ENCODE measurements at places on chromosomes 3 and 15. TPM values are rescaled to one million over a fixed set of nuclear protein-coding genes. Genes with fewer than 3 reads are reported as not detected.

The SH3GL3 gene
- total RNA-seq = 0.67 TPM

The FSTL1 gene
- total RNA-seq = 480 TPM

The IL17RB gene
- 5.1 TPM for total RNA-seq

The UBE2E2 gene
- total RNA-seq = 91.0 TPM

The C3orf20 gene
- total RNA-seq = 0.18 TPM

The DYNC1LI1 gene
- total RNA-seq = 30.4 TPM

- no peak for DNase-seq
These were observed 604.9 kb upstream of the CFAP20DC start for GRCh38 chr3:59654480-59655417.

DNA sequence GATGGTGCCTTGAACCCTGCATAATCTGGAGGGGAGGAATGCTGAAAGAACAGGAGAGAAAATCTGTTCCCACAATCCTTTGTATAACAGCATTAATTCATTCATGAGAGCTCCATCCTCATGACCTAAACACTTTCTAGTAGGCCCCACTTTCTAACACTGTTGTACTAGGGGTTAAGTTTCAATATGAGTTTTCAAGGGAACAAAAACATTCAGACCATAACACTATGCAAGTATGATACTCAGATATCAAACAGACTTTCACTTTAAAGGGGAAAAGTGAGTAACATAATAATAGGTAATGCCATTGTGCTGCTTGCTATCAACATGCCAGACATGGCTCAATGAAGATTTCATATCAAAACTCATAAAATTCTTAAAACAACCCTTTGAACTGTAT is 32.4 kb upstream of the PLSCR2 start:
- DNase-seq = no peak

DNA sequence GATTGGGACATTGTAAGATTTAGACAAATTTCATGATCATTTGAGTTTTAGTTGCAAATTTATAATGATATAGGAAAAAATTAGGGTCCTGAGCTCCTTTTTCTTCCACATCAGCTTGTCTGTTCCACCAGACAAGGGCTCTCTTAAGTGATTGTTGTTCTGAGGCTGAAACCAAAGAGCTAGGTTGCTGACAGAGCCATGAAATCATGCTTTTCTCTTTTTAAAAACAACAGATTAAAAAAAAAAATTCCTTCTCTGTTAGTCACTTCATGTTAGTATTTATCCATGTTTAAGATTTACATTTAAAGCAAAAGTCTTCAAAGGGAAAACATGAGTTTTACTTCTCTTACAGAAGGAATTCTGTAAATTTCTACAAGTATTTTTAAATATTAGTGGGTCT is 56.8 kb downstream of the ATP2C1 start:
- no peak for DNase-seq

DNA sequence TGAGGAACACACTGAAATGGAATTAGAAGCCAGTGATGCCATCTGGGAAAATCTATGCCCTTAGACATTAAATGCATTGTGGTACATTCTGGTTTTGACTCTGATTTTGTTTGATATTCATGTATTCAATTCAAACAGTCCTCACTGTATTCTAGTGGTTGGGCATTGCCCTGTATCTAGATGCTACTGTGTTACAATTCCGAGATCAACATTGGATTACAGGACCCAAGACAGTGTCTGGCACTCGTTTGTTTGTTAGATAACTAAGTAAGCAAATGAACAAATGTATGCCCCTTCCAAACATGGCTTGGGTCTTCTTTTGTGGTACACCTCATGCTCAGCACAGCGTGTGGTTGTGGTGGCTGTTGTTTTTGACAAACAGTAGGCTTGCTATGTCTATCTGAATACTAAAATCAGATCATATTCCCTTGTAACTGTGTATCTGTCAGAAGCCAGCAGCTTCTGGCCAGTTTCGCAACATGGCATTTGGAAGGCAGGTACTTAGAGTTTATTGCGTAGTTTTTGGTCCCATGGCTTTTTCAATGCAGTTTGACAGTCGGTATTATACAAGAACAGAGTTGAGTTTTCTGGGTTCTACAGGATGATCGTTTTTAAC is 5.7 kb downstream of the FILIP1L start:
- DNase-seq = no peak

- no peak for DNase-seq
These were observed 103.9 kb upstream of the AKAP13 start for GRCh38 chr15:85276508-85276907.

- no peak for DNase-seq
These were observed 17.0 kb upstream of the HES1 start for GRCh38 chr3:194118920-194119319.

DNA sequence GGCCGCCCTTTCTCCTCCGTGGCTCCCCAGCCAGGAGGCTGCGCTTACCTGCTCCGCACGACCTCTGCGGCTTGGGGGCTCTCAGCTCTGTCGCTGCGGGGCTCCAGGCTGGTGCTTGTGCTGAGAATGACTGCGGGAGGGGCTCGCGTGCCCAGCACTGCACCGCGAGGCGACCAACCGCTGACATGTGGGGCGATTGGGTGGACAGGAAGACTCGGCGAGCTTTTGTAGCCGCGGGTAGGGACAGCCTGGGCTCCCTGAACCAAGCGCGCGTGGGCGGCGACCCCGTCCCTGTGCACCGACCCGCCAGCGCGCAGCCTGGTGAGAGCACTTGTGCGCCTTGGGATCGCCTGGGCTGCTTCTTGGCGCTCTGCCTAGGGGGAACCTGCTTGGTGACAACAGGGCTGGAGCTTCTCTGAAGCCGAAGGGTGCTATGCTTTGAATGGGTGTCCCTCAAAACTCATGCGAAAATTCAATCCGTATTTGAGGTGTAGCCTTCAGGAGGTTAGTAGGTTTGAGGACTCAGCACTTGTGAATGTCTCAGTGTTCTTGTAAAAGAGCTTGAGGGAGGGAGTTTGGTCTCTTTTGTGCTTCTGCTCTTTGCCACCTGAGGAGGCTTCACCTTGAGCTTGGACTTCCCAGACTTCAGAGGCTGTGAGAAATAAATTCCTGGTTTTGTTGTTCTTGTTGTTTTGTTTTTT is 50.4 kb downstream of the IL12A start:
- DNase-seq = no peak

GRCh38 chr15:64915518-64916227 is 4.0 kb downstream of the ANKDD1A start:
- DNase-seq = no peak

DNA sequence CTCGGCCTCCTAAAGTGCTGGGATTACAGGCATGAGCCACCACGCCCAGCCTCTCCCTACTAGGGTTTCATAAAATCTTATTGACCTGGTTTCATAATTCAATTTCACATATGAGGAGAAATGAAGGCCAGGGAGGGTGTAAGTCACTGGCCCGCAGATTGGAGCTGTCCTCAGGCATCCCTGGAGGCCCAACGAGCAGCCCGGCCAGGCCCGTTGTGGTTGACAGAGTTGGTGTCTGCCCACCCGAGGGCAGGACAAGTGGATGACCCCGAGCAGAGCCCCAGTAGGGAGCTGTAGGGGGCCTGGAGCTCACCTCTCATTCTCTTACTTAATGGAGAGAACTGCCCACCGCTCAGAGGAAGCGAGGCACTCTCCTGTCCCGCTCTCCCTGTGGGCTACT is 78.9 kb downstream of the CPN2 start:
- peak; percentile 58 for DNase-seq

GRCh38 chr15:66071160-66071920 is 182.2 kb downstream of the MEGF11 start:
- peak; percentile 28 for DNase-seq

GRCh38 chr15:93986400-93986984 is 244.9 kb upstream of the MCTP2 start:
- no peak for DNase-seq

DNA sequence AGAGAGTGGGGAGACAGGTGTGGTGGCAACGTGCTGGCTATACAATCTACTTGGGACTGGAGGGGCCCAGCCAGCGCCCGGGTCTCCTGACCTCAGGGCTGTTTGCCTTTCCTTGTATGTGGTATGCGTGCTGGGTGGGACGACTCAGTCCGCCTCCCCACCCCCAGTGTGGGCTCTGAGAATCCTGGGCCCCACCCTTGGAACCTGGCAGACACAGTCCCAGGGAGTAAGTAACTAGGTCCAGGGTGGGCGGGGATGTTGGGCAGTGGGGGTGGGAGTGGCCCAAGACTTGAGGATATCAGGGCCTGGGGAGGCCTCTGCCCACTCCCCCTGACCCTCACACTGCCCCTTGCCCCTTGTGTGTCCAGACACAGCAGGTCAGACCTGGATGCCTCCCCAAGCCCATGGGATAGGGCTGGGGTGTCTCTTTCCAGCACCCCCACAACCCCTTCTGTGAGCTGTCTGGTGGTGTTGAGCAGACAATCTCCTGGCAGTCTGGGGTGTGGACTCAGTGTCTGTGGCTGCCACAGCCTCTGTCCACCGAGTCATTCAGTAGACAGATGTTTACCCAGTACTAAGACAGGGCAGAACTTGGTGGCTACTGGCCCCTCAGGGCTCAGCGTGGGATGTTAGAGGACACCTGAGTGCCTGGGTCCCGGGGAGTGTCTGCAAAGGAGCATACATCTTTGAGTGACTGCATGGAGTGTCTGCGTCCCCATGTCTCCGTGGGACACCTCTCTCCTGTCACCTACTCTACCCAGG is 1.3 kb downstream of the CHST13 start:
- DNase-seq = no peak

GRCh38 chr15:47813748-47814384 is 96.6 kb downstream of the SEMA6D start:
- DNase-seq = no peak

DNA sequence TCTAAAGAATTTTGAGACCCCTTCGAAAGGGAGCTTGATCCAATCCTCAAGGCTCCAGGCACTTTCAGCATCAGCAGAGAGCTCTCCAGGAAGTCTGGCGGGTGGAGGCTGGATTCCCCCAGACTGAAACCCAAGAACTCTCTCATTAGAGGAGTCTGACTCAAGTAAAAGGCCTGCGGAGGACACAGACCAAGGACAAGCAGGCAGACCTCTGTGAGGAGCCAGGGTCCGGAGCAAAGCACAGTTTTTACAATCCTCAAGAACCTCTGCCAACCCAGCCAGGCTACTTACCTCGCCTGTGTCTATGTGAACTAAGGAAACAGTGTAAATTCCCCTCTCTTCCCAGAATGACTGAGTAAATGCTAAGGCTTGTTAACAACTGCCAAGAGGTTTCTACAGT is 86.2 kb downstream of the FBN1 start:
- no peak for DNase-seq

DNA sequence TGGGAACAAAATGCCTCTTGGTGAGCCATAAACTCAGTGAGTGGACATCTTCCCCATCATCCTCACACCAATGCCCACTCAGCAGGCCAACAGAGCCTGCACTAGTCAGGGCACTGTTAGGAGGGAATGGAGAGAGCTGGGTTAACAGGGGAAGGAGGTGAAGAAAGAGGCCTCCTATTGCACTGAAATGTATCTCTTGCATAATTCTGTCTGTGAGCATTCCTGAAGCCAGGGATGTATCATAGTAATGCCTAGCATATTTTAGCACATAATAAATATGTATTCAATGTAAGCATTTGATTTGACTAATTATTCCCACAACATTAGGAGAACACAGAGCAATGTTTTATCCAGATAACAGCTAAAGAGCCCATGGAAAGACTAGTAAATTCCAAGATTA is 81.2 kb downstream of the ANO10 start:
- no peak for DNase-seq

- DNase-seq = no peak
These were observed 19.2 kb downstream of the SLC25A20 start for GRCh38 chr3:48879307-48879993.

GRCh38 chr3:45223889-45224727 is 2.0 kb downstream of the TMEM158 start:
- no peak for DNase-seq

DNA sequence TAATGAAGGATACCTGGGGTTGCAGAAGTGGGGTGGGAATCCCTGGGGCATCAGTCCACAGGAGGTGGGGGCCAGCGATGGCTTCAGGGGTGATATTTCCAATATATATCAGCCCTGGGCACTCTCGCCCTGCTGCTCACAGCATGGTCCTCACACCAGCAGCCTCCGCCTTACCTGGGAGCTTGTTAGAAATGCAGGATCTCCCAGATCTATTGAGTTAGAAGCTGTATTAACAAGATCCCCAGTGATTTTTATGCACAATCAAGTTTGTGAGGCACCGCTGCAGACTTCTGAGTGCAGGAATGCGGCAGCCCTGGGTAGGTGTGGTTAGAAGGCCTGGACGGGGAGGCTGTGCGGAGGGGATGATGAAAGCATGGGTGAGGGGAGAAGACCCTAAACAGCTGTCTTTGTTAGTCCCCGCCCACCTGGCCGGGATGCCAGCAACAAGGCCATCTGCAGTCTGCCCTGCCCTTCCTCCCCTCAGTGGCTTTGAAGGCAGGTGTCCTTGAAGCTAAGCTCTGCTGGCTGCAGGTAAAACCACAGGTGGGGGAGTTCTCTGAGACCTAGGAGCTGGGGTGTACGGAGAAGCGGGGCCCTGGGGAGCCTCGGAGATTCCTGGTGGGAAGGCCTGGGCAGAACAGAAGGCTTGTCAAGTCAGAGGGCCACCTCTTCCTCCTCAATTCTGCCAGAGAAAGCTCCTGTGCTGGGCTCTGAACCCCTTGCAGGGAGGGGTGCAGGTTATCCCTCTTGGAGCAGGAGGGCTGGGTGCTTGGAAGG is 11.4 kb downstream of the FAM107A start:
- DNase-seq = no peak

All from sciatic nerve (tissue), 2 donors.